Retinal pigment epithelial cell (primary cell): ENCODE measurements at places on chromosomes 2 and 18.

DNA sequence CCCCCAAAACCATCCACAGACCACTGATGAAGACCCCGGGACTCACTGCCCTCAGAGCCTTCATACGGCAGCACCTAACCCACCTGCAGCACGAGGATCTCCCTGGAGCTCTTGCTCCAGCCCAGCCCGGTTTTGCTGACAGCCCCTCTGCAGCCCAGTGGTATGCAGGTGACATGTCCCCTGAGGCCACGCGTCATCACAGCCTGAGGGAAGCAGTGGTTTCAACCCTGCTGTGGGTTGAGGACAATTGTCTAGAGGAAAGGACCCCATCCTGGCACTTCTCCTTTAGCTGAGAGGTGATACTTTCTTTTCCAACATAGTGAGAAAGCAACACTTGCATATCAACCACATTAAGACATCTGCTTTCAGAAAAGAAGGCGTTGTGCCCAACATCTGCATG lies 134.0 kb downstream of the SEPTIN10 start:
- DNase-seq, result no peak

GRCh38 chr2:218389333-218390150 lies 7.5 kb downstream of the SLC11A1 start:
- no peak for DNase-seq

GRCh38 chr2:121003391-121003790 lies 267.7 kb downstream of the GLI2 start:
- no peak for DNase-seq

GRCh38 chr2:170530284-170530745 lies 184.8 kb upstream of the SP5 start:
- no peak for DNase-seq

- no peak for DNase-seq
Observed at GRCh38 chr2:203155406-203155805, 83.4 kb upstream of the CYP20A1 start.

DNA sequence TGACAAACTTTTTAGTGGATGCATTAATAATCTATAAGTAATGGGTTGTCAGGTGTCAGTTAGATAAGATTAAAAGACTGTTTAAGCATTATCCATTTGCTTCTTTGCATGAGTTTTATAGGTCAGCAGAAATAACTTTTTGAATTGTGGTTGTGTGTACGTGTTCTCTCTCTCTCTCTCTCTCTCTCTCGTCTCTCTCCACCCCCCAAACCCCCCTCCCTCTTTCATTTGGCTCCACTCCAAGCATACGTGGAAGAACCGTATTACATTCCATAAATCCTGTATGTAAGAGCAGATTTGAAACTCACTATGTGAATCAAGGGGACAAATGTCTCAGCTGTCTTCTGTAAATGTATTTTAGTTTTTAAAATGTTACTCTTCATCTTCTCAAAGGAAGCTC lies 120.2 kb downstream of the MEIS1 start:
- no peak for DNase-seq

DNA sequence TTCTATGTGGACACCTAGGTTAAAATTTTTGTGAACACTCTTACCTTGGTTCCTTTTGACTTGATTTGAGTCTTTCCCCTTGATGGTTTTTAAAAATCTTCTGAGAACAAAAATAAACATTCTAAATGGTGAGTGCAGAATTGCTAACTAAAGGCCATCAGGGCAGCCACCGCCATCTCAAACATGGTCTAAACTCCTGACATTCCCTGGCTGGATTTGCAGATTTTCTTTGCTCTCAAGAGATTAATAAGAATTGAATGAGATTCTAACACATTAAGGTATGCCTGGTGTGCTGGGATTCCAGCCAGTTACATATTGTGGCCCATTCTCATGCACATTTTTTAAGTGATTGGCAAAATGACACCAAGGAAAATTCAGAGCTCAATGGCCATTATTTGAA lies 17.2 kb upstream of the CTDP1 start:
- DNase-seq, result peak; percentile 23

DNA sequence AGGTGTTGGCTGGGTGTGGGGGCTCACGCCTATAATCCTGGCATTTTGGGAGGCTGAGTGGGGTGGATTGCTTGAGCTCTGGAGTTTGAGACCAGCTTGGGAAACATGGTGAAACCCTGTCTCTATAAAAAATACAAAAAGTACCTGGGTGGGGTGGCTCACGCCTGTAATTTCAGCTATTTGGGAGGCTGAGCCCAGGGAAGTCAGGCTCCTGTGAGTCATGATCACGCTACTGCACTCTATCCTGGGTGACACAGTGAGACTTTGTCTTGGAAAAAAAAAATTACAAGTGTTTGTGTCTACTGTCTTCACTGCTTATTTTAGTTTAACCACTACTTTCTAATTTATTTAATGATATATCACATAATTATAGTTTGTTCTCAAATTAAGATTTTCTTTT lies 62.7 kb upstream of the DOCK10 start:
- no peak for DNase-seq

- no peak for DNase-seq
Observed at GRCh38 chr18:45100321-45101105, 419.8 kb downstream of the SETBP1 start.

DNA sequence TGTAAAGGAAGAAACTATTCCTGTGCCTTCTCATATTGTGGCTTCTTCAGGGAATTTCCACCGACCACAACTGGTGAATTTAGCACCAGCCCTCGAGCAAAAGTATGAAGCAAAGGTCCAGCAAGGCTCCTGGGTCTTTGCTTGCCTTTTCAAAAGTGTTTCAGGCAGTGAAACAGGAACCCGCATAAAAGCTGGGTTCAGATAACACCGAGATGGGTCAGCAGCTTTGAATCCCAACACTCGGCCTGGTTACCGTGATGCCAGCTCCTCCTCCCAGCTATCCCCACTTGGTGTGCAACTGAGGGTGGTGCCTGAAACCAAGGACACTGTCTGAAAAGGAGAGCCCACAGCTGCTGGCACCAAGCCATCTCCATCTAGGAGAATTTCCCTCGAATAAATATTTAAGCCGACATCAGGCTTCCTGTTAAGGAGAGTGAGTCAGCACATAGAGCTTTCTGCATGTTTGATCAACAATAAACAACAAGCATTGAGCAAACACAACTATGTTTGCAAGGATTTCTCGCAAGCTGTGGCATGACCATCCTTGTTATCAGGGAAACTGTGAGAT lies 69.5 kb downstream of the ANTXR1 start:
- DNase-seq, result peak; percentile 63

DNA sequence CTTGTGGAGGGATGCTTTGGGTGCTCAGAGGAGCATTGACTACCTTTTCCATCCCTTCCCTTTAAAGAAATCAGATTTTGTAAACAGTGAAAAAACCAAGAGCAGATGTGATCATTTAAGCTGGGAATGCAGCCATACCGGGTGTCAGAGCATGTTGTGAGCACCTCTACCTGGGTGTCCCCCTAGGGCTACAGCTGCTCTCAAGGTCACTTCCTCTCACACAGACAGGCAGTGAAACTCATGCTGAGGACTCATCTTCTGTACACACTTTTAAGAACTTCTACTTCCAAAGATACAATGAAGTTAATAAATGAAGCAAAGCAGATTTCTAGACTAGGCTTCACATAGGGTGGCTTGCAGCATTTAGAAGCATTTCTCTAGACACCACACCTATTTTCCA lies 48.4 kb upstream of the FRZB start:
- no peak for DNase-seq

GRCh38 chr2:152284398-152284797 lies 50.6 kb upstream of the FMNL2 start:
- DNase-seq, result peak; percentile 42

GRCh38 chr2:154724194-154724797 lies 25.8 kb downstream of the KCNJ3 start:
- DNase-seq, result no peak

DNA sequence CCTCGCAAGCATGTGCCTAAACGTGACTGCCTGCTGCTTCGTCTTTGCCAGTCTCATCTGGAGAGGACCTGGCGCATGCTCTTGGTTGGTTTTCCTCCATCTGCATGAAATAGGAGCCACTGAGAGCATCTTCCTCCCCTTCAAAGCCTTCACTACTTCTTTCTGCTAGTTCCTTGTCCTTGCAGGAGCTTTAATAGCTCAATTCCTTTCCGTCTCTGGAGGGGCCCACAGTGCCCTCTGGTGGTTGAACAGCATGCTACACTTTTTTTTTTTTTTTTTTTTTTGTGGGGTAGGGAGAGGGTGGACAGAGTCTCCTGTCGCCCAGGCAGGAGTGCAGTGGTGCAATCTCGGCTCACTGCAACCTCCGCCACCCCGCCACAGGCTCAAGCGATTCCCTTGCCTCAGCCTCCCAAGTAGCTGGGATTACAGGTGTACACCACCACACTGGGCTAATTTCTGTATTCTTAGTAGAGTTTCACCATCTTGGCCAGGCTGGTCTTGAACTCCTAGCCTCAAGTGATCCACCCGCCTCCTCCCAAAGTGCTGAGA lies 59.6 kb downstream of the SP110 start:
- DNase-seq, result no peak

DNA sequence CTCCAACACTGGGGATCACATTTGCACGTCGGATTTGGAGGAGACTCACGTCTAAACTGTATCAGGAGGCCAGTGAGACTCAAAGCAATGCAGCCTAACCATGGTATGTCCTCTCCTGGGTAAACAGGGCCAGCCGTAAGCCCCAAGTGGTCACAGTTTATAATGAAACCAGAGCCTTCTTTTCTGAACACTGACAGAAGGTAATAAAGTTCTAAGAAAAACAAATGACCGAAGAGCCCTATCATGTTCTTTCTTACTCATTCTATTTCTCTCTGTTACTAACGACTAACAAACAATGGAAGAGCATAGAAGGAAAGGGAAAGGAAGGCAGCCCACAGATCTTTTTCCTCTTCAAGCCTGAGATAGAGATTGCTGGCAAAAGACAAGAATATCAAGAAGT lies 796.8 kb upstream of the SOX11 start:
- no peak for DNase-seq

DNA sequence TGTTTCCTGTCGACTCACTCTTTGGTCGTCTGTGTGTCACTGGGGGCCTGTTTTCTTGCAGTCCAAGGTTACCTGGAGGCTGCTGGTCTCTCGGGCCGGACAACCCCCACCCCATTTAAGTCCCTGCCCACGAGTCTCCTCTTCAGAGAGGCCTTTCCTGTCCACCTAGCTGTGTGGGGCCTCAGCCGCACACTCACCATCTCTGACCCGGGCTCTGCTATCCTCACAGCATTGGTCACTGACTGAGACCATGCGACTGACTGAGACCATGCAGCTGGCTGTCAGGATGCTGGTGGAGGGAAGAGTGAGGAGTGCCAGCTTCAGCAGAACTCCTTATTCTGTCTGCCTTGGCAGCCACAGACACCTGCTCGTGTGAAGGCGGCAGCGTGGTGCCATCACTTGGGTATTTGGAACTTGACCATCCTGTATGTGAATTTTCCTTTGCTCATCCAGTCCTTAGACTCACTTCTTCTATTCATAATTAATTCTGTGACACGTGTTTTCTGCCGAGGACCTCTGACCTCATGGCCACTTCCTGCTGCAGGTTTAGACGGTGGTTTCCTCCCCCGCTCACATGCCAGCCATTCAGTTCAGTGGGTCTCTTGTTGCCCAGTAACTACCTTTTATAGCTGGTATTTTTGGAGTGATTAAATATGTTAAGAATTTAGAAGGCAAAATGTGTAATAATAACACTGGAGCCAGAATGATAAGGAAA lies 47.5 kb upstream of the ASB1 start:
- peak; percentile 70 for DNase-seq

DNA sequence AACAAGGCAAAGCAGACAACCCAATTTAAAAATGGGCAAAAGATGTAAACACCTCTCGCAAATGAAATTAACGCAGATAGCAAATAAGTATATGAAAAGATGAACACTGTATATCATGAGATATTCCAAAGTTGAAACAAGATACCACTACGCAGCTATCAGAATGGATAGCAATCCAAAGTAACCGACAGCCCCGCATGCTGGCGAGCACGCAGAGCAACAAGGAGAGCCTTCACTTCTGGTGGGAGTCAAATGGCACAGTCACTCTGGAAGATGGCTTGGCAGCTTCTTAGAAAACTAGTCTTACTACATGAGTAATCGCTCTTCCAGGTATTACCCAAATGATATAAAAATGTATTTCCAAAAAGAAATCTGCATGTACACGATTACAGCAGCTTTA lies 1.4 kb downstream of the NDUFA10 start:
- DNase-seq, result no peak

DNA sequence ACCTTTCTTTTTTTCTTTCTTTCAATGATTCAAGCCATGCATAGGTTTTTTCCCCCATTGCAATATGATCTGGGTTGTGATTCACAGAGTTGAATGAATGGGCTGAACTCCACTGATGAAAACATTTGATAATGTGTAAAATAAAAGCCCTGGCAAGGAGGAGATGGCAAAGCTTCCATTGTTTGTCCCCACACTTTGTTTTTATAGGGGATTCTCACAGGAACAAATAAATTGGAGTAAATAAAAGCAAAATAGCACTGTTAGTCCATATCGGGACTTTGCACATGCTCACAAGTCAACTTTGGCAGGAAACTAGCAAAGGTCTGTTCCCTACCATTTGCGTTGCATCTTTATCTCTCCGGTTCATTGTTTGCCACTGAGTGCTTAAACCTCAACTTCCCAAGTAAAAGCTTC lies 55.7 kb downstream of the MEIS1 start:
- DNase-seq, result no peak

GRCh38 chr2:205482399-205483081 lies 199.8 kb upstream of the NRP2 start:
- no peak for DNase-seq

GRCh38 chr2:182949572-182950189 lies 83.2 kb upstream of the FRZB start:
- DNase-seq, result no peak

- DNase-seq, result no peak
Observed at GRCh38 chr2:217868911-217869334, 133.9 kb downstream of the TNS1 start.

- peak; percentile 98 for DNase-seq
Observed at GRCh38 chr18:79678665-79679551, 695 bp upstream of the CTDP1 start.

GRCh38 chr2:160334028-160334741 lies 134.1 kb upstream of the ITGB6 start:
- DNase-seq, result no peak

DNA sequence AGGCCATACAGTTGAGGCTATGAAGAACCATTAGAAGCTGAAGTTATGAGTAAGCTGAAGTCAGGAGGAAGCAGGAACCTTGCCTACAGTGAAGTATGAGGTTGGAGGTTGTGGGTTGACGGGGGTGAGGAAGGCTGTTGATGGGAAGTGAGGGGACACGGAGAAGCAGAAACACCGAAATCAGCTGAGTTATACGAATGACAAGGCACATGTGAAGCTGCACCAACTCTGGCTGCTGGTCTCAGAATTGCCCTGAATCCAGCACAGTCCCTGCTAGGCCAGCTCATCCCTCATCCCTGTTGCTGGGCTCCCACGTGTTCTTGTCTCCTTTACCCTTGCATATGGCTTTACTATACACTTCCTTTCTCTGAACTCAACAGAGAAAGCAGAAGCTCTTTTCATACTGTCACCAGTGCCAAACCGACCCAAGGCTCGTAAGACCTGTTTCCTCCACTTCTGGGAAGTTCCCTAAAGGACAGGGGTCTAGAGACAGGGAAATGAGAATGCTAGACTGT lies 9.2 kb upstream of the TMEM247 start:
- DNase-seq, result no peak

GRCh38 chr2:88161446-88162244 lies 8.5 kb upstream of the THNSL2 start:
- no peak for DNase-seq
